ENCODE measurements at places on chromosomes 5 and 9.

DNA sequence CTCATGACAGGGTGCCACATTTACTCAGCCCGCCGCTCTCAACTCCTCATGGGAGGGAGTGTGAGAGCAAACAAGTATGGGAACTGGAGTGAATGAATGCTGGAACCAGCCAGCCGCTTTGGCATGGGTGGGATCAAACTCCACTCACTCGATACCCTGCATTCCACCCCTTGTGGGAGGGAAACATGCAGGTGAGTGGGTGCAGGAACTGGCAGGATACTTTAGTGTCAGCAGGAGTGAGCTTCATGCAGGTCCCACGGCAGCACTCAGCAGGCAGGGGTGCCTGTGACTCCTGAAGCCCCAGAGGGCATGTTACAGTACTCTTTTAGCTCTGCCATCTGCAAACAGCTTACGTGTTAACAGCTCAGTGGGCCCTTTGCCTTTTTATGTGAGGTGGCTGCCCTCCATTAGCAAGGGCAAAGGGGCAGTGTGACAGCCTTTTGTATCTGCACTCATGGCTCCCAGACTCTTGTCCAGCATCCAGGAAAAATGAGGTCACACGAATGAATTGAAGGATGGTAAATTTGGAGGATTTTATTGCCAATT lies 433.2 kb upstream of the NMUR2 start:
- H3K27me3 ChIP-seq: no peaks in the 10 kb centered on the region
- no peaks in the 10 kb centered on the region for H3K4me1 ChIP-seq
- H3K27ac ChIP-seq: no peak overlapping the region
- no peak overlapping the region for H3K4me3 ChIP-seq
- no peaks in the 10 kb centered on the region for H3K36me3 ChIP-seq
- DNase-seq: no peak

- peaks cover 60% of the 10 kb centered on the region for H3K4me1 ChIP-seq
- DNase-seq: peak; percentile 100
- peak within 1 kb of the TSS; percentile 99 for H3K27ac ChIP-seq
- H3K27me3 ChIP-seq: peaks cover 5% of the 10 kb centered on the region
Measured at GRCh38 chr5:109409844-109410388, at the start of gene PJA2. PJA2 (minus strand) TSS chr5:109409974; CDS start chr5:109383433, 26,541 bp downstream.

DNA sequence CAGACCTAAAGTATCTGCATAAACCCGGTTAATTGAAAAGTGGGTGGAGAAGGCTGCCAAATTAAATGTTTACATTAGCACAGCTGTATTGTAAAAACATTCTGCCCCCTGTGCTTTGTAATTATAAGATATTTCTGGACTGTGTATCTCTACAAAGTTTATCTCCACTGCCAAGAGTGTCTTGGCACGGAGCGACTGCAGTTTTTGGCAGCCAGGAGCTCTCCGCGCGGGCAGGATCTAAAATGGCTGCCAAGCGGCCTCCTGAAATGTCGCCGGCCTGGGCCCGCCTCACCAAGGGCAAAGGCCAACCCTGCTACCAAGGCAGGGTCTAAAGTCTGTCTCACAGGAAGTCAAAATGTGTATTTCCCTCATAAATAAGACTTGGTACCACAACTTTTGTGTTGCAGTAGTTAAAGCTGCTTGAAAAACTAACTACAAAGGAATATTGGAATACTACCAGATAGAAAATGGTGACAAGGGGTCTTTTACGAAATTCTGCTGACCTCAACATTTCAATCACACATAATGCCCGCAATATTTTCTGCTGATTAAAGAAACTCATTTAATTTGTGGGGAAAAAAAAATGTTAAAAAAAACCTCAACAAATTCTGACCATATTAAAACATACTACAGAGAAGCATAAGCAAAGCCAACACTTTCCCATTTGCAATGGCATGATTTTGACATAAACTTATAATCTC lies 110.4 kb downstream of the NFIB start:
- no peak overlapping the region for H3K27ac ChIP-seq
- H3K4me1 ChIP-seq: peaks cover 15% of the 10 kb centered on the region
- DNase-seq: no peak
- no peaks in the 10 kb centered on the region for H3K36me3 ChIP-seq
- no peak overlapping the region for H3K4me3 ChIP-seq

DNA sequence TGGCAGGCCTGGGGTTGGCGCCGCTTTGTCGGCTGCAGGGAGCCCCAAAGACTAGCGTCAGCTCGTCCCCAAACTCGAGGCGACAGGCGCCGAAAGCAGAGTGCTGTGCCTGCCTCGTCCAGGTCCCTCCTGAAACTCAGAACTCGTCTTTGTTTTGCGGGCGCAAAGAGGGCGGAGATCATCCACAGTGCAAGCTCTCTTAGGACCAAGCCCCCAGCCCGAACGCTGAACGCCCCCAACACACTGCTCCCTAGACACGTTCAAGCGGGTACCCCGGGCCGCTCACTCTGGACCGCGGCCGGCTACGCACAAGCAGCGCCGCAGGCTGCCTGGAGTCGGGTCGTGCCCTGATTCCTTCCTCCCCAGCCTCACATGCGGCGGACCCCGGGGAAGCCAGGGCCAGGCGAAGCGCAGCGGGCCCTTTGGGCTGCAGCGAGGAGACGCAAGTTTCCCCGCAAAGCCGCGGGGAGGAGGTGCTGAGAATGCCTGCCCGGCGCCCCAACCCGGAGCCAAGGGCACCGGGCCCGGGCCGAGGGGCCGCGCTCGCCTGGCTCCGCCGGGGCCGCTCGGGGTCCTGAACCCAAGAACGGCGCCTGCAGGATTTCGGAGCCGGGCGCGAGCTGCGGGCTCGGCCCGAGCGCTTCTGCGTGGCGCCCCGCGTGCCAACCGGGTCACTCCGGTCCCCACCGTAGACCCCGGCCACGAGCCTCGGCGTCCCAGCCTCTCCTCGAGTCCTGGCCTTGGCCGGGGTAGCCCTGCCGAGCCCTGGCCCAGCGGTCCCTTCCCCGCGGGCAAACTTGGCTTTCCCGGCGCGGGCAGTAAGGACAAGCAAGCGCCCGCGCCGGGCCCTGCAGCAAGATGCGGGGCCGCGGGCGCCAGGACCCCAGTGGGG lies 738 bp downstream of the FSTL4 start:
- peaks cover 32% of the 10 kb centered on the region for H3K27me3 ChIP-seq
- H3K4me3 ChIP-seq: no peak overlapping the region
- no peak overlapping the region for H3K27ac ChIP-seq
- no peaks in the 10 kb centered on the region for H3K4me1 ChIP-seq
- no peaks in the 10 kb centered on the region for H3K36me3 ChIP-seq

DNA sequence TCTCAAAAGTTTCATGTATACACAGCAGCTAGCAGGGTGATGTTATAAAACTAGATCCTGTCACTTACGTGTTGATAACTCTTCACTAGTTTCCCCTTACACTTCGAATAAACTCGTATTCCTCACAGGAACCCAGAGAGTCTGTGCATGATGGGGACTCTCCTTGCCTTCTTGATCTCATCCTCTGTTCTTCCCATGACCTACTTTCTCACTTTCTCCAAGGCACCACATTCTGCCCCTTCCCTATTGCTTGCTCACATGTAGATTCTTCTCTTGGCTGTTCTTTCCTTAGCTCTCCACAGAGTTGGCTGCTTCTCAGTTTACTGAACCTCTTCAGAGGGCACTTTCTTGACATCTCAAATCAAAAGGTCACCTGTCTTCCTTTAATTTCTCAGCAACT lies 1.2 kb upstream of the AOPEP start:
- H3K27ac ChIP-seq: no peak overlapping the region
- no peak overlapping the region for H3K4me3 ChIP-seq
- H3K4me1 ChIP-seq: peaks cover 7% of the 10 kb centered on the region
- H3K36me3 ChIP-seq: peaks cover 4% of the 10 kb centered on the region
- peaks cover 2% of the 10 kb centered on the region for H3K27me3 ChIP-seq

DNA sequence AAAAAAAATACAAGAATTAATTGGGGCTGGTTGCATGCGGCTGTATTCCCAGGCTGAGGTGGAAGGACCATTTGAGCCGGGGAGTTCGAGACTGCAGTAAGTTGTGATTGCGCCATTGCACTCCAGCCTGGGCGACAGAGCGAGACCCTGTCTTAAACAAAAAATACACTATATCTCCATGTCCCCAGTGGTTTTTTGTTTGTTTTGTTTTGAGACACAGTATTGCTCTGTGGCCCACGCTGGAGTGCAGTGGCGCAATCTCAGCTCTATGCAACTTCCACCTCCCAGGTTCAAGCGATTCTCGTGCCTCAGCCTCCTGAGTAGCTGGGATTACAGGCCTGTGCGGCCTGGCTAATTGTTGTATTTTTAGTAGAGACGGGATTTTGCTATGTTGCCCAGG lies 1.2 kb downstream of the COQ4 start:
- no peak for DNase-seq
- H3K27me3 ChIP-seq: peaks cover 2% of the 10 kb centered on the region
- H3K4me1 ChIP-seq: peaks cover 9% of the 10 kb centered on the region
- peak overlapping the region; percentile 95 for H3K4me3 ChIP-seq

- no peak overlapping the region for H3K27ac ChIP-seq
- H3K4me1 ChIP-seq: peaks cover 53% of the 10 kb centered on the region
- H3K4me3 ChIP-seq: no peak overlapping the region
- no peak for DNase-seq
- H3K27me3 ChIP-seq: no peaks in the 10 kb centered on the region
Measured at GRCh38 chr5:153520137-153520536, 29.7 kb downstream of the GRIA1 start.

DNA sequence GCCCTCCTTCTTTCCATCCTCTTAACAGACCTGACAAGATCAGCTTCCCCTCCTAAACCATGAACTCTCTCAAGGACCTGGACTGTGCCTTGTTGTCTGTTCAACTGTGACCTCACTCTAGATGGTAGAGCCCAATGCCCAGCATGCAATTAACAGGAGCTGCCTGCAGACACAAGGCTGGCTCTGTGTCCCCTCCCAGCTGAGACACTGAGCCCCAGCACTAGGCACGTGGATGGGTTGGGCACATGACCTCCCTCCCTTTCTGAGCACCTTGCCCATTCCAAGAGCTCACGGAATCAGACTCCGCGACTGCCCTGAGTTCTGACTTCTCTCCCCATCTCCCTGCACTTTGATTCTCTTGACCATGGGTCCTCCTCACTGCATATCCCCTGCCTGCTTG lies 93.5 kb upstream of the LRRTM2 start:
- no peak overlapping the region for H3K4me3 ChIP-seq
- no peak overlapping the region for H3K27ac ChIP-seq
- DNase-seq: no peak
- 0 out of 2 replicates have a peak, but pooled peaks cover 2% of the 10 kb centered on the region for H3K27me3 ChIP-seq

- peaks cover 5% of the 10 kb centered on the region for H3K36me3 ChIP-seq
- DNase-seq: no peak
- H3K4me1 ChIP-seq: peaks cover 31% of the 10 kb centered on the region
- peak overlapping the region; percentile 29 for H3K27ac ChIP-seq
- no peak overlapping the region for H3K4me3 ChIP-seq
Measured at GRCh38 chr5:32302835-32303754, 9.6 kb downstream of the MTMR12 start.

DNA sequence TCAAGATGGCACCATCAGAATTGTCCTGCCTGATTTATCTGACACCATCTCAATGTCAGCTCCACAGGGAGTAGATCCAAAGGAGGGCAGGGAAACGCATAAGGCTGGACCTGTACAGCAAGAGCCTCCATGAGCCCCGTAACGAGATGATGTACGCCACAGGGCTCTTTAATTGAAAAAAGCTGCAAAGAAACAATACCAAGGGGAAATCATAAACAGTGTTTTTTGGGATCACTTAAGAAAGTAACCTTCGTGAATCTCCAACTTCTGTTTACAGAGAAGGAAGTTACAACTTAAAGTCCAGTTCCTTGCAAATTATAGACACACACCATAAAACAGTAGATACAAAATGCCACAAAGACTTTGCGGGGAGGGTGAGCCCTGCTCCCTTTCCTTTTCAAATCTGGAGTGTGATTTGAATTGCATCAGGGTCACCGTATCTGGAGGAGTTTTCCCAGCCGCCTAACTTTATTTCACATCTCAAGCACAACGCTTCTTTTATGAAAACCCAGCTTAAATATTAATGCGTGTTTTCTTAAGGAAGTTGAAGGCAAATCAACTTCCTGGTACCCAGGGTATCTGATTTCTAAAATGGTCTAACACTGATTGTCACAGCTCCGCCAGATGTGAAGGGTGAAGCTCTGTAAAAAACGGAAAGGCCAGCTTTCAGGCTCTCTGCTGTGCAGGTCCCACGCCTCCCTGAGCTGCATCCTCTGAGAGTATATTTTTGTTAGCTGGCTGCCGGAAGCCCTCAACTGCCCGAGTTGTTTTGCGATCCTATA lies 88.9 kb downstream of the EBF1 start:
- H3K4me3 ChIP-seq: no peak overlapping the region
- no peak overlapping the region for H3K27ac ChIP-seq
- H3K27me3 ChIP-seq: no peaks in the 10 kb centered on the region

- peaks cover 60% of the 10 kb centered on the region for H3K4me1 ChIP-seq
- no peak for DNase-seq
- H3K4me3 ChIP-seq: peak overlapping the region; percentile 11
- H3K27ac ChIP-seq: peak overlapping the region; percentile 100
Measured at GRCh38 chr5:151700820-151701219, 14.1 kb upstream of the SPARC start.

DNA sequence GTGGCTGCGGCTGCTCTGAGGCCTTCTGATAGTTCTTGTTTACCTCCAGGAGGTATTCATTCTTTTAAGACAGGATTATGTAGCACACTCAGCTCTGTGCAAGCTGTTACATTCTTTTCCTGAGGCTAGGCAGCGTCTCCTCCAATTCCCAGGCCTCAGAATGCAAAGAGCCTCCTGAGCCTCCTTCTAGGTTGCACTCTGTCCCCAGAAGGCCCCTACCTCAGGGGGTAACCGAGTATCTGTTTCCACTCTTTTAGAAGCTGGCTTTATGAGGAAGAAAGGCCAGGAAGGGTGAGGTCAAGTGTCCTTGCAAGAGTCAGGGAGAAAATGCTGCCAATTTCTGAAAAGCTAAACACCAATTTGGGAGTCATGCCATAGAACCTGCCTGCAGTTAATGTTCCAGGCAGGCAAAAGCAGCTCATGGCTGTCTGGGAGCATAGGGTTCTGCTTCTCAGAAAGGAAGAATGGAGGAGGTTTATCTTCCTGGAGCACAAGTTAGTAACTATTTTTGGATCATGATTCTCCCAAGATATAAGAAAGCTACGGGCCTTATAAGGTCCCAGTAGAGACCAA lies 178.9 kb downstream of the SEMA6A start:
- no peak overlapping the region for H3K27ac ChIP-seq
- DNase-seq: no peak
- no peak overlapping the region for H3K4me3 ChIP-seq
- H3K27me3 ChIP-seq: no peaks in the 10 kb centered on the region

- H3K27me3 ChIP-seq: no peaks in the 10 kb centered on the region
- H3K36me3 ChIP-seq: peaks cover 56% of the 10 kb centered on the region
- H3K4me1 ChIP-seq: peaks cover 34% of the 10 kb centered on the region
- no peak overlapping the region for H3K27ac ChIP-seq
- no peak overlapping the region for H3K4me3 ChIP-seq
- no peak for DNase-seq
Measured at GRCh38 chr9:16426716-16427115, 443.8 kb downstream of the BNC2 start.

GRCh38 chr5:5316334-5316733 lies 106.1 kb upstream of the ICE1 start:
- no peak overlapping the region for H3K4me3 ChIP-seq
- H3K4me1 ChIP-seq: peaks cover 19% of the 10 kb centered on the region
- peak; percentile 40 for DNase-seq
- no peaks in the 10 kb centered on the region for H3K36me3 ChIP-seq
- H3K27ac ChIP-seq: no peak overlapping the region
